Activated naive CD4-positive, alpha-beta T cell treated with anti-CD3 and anti-CD28 coated beads, Interleukin-2, amount 10 ng/mL, durations not matched to agents 7 days and 5 days (primary cell): ENCODE measurements at places on chromosomes 2 and 18.
A peak's percentile ranks its signal among the peaks of the same experiment; 100 is the strongest.

DNA sequence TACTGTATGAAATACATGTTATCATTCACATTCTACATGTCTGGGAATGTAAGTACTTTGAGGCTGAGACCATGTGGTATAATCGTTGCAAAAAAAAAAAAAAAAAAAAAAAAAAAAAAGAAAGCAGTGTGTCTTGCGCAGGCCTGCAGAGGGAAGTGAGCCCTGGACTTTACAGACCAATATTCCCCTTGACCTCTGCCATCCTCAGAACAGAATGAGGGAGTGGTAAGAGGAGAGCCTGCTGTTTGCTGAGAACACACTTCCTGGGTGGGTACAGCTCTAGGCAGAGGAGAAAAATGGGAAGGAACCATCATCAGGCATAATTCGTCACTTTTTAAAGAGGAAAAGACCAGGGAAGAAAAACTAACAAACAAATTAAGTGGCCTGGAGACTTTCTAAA is 28.8 kb upstream of the TBC1D8 start:
- DNase-seq, result no peak

DNA sequence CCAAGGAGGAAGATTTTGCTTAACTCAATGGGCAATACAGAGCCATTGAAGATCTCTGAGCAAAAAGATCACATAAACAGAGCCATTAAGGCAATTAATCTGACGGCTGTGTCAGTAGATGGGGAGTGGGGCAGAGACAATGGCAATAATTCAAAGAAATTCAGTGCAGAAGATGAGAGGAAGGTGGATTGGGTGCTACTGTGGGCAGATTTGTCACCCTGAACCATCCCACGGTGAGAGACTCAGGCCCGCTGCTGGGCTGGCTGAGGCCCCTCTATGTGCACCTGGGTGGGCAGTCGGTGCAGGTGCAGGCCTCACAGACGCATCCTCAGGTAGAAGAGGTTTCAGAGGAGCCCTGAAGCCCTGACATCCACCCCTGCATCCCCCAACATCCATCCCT is 458.6 kb downstream of the EIPR1 start:
- no peak for DNase-seq

DNA sequence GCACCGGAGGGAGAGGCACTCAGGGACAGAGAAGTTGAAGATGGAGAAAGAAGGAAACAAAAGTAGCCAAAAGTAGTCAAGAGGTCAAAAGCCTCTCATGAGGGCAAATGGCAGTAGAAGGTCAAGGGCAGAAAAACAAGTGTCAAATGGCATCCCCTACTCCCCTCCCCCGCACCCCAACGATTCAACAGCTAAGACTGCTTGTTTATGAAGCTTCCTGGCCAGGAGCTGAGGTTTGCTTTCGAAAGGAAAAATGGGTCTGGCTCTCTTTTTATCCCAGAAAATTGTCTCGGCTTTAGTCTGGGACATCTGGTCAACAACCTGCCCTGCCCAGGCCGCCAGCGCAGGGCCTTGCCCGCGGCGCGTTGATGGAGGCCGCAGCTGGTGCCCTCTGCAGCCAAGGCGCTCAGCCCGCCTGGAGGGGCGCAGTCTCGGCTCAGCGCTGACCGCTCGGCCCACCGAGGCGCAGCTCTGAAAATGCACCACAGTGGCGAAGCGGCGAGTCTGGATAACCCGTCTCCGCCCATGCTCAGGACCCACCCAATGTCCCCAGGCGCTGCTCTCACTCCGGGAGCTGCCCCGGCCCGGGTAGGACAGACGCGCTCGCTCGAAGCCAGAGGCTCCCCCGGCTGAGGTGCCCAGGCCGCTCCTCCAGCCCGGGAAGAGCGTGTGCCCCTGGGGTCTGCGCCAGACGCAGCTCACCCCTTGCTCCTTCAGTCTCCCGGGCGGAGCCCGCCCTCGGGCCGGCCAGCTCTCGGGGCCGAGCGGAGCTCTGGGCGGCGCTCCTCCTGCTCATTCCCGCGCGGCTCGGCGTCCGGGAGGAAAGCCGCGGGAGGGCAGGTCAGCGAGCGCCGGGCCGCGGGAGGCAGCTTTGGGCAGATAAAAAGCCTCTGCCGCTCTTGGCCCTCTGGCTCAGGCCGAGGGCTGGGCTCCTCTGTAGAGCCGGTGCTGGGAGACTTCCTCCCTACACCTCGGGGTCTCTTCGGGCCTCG is 1.8 kb upstream of the TBR1 start:
- DNase-seq, result no peak

GRCh38 chr18:53864770-53865169 is 359.7 kb downstream of the MBD2 start:
- DNase-seq, result no peak

DNA sequence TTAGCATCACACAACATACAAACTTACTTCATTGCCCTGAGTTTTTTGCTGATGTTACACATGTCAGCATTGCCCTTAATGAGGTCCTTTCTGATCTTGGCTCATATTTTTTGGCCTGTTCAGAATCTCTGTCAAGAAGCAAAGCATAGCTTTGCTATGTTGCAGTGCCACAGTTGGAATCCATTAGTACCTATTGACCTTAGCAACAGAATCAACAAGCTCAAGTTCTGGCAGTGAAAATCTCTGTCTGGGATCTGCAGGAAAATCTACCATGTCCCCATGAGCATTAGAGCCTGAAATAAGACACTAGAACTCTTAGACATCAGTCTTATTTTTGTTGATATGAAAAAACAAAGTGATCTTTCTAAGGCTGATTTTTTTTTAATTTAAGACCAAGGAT is 105.6 kb upstream of the FHL2 start:
- DNase-seq, result no peak

DNA sequence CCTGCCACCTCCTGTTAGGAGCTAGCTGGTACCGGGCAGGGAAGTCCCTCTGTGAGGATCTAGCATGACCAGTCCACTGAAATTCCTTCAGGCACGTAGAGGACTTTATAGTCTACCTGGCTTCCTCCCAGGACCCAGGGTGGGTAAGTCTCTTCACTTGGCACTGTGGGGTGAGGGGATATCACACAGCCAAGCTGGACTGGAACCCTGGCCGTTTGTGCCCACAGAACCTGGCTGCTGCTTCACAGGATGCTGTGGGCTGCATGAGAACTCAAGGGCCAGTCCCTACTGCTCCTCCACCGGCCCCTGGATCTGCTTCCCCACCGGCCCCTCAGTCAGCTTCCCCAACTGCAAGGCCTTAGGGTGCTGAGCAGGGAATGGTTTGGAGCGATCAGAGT is 35.8 kb downstream of the HS1BP3 start:
- DNase-seq, result peak; percentile 13

DNA sequence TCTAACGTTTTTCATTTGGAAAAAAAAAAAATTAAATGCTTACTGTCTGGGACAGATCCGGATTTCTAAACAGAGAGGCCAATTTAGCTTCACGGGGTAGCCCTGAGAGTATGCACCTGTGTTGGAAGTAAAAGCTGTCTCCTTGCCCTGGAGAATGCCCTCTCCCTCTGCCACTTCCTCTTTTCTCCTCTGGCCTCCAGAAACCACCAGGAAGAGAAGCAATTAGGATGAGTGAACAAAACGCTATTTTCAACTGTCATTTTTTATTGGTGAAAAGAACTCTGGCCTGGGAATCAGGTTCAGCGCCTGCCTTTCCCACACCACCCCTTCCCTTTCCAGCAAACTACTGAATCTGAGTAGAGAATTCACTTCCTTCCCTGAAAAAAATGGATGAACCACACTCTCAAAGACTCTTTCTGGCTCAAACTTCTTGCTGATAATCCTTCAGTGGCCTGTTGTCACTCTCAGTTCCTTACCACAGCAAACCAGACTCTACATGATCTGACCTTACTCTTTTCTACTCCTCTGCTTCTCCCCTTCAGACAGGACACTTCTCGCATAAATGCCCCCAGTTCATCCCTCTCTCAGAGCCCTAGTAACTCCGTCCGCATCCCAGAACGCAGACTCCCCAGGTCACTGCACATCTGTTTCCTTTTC is 29.8 kb downstream of the KLF7 start:
- no peak for DNase-seq

DNA sequence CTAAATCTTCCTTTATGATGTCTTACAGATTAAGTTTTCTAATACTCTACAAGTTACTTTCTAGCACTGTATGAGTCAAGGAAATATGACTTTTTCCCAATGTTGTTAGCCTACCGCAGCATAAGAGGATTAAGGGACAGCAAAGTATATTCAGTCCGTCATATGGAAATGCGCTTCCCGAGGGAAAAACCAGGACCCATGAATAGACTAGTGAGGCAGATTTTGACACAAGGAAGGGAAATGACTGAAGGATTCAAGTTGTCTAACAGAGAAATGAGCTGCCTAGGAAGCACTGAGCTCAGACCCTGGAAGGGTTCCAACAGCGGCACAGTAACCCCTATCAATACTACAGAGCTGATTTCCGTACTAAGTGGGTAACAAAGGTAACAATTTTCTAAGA is 12.0 kb downstream of the SEPTIN10 start:
- no peak for DNase-seq

GRCh38 chr2:162422894-162423293 is 79.0 kb downstream of the GCA start:
- DNase-seq, result no peak

GRCh38 chr2:195967336-195967735 is 101.3 kb downstream of the DNAH7 start:
- DNase-seq, result no peak

GRCh38 chr2:195535911-195536522 is 121.0 kb upstream of the SLC39A10 start:
- DNase-seq, result peak; percentile 90

- no peak for DNase-seq
Measured at GRCh38 chr2:32965523-32966171, 18.9 kb downstream of the LTBP1 start.

DNA sequence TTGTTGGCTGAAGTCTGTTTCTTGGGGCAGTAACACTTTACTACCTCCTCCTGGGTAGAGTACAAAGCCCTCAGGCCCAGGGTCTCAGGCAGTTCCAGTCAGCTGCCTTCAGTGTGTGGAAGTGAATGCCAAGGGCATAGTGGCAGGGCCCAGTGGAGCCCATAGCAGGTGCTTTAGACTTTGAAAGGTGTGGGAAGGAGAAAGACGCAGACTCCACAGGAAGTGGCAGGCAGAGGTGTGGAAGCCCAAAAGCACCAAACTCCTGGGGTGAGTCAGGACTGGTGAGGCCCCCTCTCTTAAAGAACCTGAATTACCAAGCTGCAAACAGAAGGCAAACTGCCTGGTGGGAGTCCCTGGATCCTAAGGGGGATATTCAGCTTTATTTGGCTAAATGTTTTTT is 45.3 kb downstream of the ADAM23 start:
- no peak for DNase-seq

GRCh38 chr2:219907011-219907365 is 279.6 kb downstream of the SLC4A3 start:
- DNase-seq, result no peak

GRCh38 chr2:140018541-140018940 is 1238.4 kb upstream of the NXPH2 start:
- no peak for DNase-seq

- DNase-seq, result no peak
Measured at GRCh38 chr18:45026162-45026561, 345.5 kb downstream of the SETBP1 start.

GRCh38 chr2:220913384-220913783 is 658.7 kb downstream of the EPHA4 start:
- DNase-seq, result no peak

DNA sequence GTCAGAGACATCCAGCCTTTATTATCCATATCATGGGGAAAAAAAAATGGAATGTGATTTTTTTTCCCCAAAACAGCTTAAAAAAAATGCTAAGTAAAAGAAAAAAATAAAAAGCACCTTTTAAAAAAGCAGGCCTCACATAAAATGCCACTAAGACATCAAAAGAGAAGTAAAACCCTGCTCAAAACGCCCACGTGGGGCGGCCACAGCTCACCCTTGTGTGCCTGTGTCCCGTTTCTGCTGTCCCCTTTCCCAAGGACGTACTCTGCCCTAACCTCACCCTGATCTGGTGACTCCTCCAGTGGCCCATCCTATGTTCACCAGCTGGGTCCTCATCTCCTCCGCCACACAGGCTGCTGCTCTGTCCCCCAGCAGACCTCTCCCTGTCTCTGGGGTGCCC is 125.4 kb downstream of the NEDD4L start:
- DNase-seq, result no peak

DNA sequence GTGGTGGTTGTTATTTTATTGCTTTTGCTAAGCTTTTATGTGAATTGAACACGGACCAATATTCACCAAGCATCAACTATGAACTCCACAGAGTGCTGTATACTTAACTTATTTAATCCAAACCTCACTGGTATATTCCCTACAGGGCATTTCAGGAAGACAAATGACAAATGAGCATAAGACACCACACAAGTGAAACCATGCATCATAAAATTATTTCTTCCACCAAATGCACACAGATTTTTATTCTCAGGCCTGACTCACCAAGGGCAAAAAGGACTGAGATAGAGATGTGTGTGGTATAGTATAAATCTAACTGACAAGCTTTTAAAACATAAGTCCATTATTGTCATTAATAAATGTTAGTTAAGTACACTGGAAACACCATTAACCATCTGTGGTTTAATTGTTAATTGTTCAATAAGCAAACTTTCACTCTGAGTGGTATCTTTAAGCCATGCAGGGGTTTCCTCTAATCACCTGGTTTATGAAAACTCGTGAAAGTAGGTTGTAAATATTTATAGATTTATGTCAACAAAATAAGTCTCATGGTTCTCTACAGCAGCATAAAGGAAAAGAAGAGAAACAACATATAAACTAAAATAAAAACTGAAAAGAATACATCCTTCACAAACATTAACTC is 77.6 kb upstream of the CRIM1 start:
- DNase-seq, result no peak

GRCh38 chr18:37432436-37433195 is 133.0 kb downstream of the CELF4 start:
- DNase-seq, result no peak

- no peak for DNase-seq
Measured at GRCh38 chr2:216130346-216130971, 21.3 kb downstream of the XRCC5 start.
